ENCODE measurements at places on chromosomes 3 and 15.

GRCh38 chr3:123553536-123553935 lies 31.3 kb downstream of the HACD2 start:
- no peak for DNase-seq

- no peak for DNase-seq
Observed at GRCh38 chr3:61844346-61844745, 283.0 kb downstream of the PTPRG start.

- DNase-seq: no peak
Observed at GRCh38 chr3:111252779-111253178, 181.2 kb downstream of the NECTIN3 start.

GRCh38 chr3:66496746-66497145 lies 4.1 kb downstream of the LRIG1 start:
- no peak for DNase-seq

DNA sequence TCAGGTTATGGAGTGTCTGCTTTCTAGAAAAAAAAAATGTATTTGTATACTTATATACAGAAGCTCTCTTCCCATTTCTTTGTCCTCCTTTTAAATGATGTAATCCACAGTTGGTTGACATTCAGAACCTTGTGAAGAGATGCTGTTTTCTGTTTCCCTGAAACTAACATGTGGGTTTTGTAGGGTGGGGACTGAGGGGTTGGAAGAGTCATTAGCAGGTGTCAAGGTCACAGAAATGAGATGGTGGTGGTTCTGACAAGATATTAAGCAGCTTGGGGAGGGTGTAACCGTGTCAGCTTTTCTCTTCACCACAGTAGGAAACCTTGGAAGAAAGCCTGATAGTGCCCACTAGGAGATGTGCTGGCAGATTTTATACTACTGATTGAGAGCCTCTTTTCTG lies 2.4 kb downstream of the RASA2 start:
- DNase-seq: no peak

DNA sequence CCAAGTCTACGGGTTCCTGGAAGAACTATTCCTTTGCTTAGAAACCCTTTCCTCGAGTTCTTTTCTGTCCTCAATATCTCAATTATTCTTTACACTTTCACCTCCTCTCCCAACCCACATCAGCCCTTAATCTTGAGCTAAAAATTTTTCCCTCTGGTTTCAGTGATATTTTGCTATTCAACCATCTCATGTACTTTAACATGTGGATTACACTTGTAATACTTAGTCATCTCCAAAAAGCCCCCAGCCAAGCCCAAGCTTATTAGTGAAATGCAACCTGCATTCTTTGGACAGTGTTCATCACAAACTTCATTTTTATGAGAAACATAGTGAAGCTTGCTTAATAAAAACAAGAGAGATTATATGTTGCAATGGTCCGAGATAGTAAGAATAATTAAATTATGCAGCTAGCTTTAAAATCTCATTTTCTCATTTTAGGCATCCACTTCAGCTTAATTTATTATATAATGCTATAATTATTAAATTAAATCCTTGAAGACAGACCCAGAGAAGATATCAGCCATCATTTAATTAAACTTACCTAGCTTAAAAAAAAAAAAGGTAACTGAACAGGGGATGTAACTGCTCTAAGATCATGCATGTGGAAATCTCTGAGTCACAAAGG lies 534.5 kb upstream of the TBL1XR1 start:
- no peak for DNase-seq

DNA sequence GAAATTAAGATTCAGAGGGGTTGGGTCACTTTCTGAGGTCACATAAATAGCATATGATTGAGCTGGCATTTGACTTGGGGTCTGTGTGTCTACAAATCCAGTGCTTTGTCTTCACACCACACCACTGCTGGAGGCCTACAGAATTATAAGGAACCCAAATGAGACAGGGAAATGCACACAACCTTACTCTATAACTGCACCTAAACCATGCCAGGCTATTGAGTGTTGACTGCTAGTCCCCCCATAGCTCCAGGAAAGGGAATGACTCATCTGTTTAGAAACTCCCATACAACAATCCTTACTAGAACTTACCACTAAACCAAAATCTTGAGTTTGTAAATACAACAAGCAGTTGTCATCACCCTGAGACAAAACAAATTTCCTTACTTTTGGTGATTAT lies 16.9 kb upstream of the TSC22D2 start:
- no peak for DNase-seq

DNA sequence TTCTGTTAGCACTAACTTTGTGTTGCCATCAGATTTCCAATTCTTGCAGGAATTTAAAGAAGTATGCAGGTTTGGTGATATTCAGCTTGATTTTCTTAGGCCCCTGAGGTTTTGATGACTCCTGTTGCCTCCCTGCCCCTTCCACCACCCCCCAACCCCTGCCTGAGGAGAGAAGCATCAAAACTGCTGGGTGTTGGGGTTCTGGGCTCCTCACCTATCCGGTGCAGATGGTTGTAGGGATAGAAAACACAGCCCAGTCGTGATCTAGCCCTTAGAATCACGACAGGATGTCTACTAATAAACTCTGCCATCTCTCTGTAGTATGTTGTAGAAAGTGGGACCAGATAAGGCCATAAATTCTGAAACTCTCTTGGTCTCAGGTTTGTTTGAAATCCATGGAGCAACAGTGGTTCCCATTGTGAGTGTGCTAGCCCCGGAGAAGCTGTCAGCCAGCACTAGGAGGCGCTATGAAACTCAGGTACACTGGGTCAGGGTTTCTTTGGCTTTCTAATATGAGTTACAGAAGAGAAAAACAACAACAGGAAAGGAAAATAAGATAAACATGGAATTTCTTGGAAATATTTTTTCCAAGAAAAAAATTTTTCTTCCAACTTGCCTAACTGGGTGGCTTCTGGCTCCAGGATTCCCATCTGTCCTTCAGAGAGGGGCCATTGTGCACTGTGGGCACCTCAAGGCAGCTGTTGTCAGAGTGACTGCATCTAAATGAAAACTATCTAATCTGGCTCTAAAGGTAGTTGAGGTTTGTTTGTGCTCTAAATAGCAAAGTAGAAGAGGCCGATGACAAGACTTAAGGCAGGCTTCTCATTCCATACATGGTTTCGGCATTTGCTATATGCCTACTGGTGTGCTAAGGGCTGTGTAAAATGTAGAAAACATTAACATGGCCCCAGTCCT lies 8.7 kb downstream of the SRP14 start:
- no peak for DNase-seq

DNA sequence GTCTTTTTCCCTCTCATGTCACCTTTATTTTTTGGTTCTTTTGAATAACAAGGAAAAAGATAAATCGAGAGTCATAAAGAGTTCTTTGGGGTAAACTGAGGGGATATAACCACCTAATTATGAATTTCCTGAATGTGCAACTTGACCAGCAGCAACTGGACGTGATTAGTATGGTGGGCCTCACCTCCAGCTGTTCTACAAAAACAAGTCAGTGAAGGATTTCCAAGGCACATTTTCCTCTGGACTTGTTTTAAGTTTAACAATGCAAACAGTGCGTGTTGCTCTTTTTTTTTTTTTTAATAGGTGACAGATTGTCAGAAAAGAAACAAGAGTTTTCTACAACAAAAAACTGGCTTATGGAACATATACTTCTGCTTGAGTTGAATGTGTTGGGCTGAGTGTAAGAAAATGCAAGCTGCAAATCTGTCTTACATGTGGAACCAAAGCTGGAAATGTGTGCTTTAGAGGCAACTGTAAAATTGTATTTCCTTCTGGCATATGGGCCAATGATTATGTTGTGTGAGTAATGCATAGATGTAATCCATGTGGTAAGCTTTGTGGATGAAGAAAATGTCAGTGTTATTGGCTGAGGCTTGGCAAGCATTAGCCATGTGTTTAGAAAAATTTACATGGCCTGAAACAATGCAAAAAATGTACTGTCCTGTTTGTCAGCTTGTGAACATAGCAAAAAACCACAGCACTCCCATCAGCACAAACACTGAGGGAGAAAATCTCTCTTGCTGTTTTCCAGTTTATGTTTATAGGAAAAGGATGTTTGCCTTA lies 44.5 kb upstream of the FNDC3B start:
- DNase-seq: no peak

- no peak for DNase-seq
Observed at GRCh38 chr3:3468596-3468995, 289.1 kb upstream of the CRBN start.

- no peak for DNase-seq
Observed at GRCh38 chr3:121885386-121885785, 8.8 kb upstream of the SLC15A2 start.

DNA sequence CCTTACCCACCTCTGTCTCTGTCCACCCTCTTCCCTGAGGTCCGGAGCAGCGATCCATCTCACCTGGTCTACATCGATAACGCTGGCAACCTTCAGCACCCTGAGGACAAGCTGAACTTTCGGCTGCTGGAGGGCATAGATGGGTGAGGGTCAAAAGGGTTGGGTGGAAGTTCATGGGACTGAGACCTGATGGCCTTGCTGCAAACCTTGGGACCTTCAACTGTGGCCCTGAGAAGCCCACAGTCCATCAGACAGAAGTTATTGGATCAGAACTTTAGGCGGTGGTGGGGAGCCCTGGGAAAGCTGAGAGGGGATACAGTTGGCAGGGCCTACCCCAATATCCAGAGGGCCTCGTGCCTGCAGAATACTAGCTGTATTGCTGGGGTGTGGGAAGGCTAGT lies 50.5 kb downstream of the POMGNT2 start:
- no peak for DNase-seq

DNA sequence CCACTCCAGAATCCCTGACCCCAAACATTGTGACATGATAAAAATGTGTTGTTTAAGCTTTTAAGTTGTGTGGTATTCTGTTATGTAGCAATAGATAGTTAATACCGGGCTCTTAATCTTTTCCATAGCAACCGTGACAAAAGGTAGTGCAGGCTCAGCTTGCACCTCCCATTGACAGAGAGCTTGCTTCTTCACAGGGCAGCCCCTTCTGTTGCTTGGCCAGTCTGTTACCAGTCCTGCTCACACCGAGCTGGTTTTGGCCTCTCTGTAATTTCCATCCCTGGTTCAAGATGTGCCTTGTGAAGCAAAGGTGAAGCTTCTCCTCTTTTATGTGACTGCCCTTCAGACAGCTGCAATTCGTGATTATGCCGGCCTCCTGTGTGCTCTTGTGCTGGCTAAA lies 86.9 kb downstream of the CRYGS start:
- no peak for DNase-seq

DNA sequence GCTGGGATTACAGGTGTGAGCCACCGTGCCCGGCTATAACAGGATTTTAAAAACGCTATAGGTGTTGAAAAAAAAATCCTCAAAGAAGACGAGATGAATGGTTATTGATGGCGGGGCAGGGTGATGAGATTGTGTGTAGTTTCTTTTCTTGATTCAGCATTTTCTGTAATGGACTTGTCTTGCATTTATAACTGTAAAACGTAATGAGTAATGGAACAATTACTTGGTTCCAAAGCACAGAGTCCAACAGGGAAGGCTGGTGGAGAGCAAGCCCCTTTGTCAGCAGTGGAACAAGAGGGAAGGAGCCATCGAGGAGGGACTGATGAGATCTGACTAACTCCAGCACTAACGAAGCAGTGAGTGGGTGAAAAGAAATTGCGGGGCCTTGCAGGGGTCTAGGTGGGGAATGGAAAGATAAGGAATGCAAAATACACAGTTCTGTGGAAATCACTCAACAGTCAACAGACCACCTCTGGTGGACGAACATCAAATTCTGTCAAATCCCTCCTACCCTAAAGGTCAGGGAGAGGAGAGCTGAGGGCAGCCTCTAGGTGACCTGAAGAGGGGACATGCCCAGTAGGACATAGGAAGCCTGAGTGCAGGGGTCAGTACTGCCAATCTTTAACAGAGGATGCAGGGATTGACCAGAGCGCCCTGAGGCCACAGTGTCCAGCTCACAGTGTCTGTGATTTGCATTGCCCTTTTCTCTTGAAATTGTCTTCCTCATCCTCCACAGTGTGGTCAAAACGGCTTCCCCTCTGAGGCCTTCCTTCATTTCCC lies 23.1 kb upstream of the CDCP1 start:
- no peak for DNase-seq

DNA sequence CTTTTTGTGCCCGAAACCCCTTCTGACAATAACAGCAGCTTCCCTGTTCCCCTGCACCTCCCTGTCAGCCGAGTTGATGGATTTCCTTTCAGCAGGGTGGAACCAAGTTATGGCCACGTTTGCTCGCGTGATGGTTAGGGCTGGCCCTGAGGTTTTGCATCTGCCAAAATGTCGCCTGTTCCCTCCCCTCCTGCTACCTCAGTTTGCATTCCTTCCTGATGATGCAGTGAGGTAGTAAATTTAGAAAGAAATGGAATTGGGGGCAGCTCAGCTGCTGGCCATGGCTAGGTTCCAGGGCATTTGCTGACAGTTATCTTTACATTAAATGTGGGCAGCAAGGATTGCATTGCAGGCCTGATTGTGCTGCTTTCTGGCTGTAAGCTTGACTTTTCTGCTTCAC lies 13.2 kb downstream of the LIMD1 start:
- no peak for DNase-seq

DNA sequence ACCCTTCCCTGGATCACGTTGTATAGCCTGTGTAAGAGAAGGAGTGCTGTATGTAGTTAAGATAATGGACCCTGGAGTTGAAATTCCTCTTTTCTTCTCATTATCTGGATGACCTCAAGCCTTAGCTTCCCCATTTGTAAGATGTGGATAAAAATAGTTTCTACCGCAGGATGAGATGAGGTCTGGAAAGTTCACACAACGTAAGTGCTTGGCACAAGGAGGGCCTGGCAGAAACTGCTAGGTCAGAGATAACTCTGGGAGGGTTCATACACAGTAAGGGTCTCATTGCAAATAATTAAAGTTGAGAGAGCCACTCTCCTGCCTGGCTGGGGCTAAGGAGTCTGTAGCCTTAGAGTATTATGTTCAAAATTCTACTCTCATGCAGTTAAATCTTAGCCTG lies 214.4 kb downstream of the LRTM1 start:
- DNase-seq: no peak

DNA sequence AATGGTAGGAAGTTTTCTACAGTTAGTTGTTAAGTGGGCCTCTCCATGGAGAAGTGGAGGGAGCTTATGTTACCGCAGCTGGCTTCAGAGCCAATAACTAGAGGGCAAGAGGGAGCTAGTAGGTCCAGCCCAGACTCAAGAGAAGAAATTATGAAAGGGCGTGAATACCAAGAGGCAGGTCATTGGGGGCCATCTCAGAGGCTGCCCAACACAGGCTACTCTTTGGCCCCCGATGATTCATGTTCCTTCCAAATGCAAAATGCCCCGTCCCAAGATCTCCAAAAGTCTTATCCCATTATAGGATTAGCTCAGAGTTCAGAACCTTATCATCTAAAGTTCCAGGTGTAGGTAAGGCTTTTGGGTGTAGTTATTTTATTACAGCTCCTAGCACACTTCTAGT lies 94.5 kb downstream of the FNDC3B start:
- no peak for DNase-seq
